ENCODE measurements at places on chromosomes 13 and 19.
A peak's percentile ranks its signal among the peaks of the same experiment; 100 is the strongest.

DNA sequence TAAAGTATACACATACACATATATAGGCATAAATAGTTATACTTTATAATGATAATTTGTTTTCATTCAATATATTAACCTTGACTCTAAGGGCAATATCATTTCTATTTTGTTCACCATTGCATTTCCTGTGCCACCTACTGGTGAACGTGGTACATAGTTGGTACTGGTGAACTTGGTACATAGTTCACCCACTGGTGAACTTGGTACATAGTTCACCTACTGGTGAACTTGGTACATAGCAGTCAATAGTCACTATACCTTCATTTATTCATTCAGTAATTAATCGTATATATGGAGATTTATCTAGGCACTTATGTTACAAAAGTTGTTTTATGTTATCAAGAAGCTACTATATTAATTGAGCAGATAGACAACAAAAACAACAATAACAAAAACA lies 172.6 kb upstream of the ATXN8OS start:
- no peak for DNase-seq

GRCh38 chr13:50713523-50714248 lies 129.8 kb downstream of the DLEU7 start:
- no peak for DNase-seq

DNA sequence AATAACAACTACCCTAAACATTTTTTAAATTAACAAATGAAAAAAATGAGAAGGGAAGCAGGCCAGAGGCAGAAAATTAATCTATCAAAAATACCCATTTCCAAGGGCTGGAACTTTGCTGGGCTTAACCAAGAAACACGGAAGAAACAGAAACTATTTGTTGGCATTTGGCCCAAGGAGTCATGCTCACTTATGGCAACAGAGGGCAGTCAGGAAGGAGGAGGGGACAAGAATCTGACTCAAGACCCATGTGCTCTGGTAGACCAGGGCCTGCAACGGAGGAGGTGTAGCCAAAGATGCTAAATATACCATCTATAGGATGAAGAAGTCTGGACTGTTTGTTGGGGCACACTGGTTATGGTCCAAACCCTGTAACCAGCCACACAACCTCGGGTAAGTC lies 496.7 kb downstream of the COG6 start:
- no peak for DNase-seq

DNA sequence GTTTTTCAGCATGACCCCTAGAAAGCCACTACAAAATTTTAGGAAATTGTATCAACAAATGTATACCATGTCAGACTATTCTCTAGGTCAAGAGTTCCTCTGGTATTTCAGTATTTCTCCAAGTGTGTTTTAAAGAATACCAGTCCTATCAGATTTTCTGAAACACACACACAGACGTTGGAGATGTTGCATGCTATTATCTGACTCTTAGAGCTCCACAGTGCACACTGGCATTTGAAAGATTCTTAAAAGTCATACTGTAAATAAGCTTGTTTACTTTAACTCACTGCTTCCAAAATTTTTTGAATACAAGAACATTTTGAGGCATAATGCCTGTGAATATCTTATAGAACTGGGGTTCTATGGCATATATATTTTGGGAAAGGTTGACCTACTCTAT lies 33.8 kb upstream of the VWA8 start:
- no peak for DNase-seq

- DNase-seq, result no peak
These were observed 867 bp downstream of the WBP4 start for GRCh38 chr13:41061914-41062837.

GRCh38 chr13:100334214-100334613 lies 245.3 kb downstream of the PCCA start:
- no peak for DNase-seq

- DNase-seq, result peak; percentile 94
These were observed 11.0 kb downstream of the FUZ start for GRCh38 chr19:49801966-49802661.

- DNase-seq, result no peak
These were observed 6.9 kb upstream of the ZNF555 start for GRCh38 chr19:2834294-2834871.

DNA sequence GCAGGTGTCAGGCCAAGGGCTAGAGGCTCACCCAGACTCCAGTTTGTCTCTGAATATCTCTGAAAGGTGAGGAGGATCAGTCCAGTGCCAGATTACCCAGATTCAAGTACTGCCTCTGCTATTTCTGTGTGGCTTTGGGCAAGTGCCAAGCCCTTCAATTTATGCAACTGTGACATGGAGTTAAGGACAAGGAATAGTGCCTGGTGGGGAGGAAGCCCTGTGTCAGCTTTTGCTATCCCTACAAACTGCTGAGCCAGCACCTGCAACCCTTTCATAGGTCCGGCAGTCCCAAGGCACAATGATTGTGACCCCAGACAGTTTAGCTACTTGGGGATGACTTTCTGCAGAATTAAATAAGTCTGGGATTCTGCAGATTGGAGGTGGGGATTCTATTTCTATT lies 123.0 kb downstream of the KL start:
- DNase-seq, result peak; percentile 76

DNA sequence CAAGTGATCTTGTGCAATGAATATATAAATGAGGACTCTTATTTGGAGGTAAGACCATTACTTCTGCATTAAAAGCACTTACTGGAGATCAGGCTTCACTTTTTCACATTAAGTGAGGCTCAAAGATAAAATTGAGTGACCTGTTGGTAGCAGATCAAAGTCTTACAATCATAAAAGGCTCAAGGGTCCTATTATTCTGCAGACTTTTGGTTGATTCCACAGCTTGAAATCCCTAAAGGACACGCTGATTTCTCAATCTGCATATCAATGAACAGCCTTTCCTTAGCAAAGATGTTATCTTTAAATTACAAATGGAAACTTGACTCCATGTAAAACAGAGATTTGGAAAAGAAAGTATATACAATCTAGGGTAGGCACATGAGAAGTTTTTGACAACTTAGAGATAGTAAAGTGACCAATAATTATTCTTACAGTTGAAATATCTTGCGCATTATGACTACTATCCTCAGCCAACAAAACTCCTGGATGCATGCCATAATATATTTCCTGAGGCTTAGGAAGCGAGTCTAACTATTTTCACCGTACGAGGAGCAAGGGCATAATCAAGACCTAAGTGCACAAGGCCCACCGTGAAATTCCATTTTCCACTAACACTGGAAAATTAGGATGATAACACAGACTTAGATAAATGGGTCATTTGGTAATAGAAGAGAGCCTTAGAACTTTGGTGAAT lies 640.7 kb downstream of the LIG4 start:
- no peak for DNase-seq

- DNase-seq, result no peak
These were observed 826 bp downstream of the RASIP1 start for GRCh38 chr19:48739404-48740163.

DNA sequence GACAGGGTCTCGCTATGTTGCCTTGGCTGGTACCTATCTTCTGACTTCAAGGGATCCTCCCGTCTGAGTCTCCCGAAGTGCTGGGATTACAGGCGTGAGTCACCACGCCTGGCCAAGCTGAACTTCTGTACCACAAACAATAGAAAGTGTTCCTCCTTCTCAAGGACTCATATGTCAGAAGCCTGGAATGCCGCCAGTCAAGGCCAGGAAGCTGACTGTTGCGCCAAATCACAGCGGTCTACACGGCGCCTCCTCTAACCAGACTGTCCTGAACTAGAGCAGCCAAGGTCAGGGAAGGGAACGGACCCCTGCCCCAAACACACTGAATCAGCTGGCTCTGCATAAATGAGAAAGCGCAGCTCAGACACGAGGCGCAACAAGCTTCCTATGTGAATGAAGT lies 14.6 kb downstream of the RAB20 start:
- peak; percentile 45 for DNase-seq

- DNase-seq, result no peak
These were observed 25.3 kb downstream of the CLEC4M start for GRCh38 chr19:7788178-7788932.

GRCh38 chr19:14127929-14128509 lies 8.4 kb downstream of the ASF1B start:
- DNase-seq, result peak; percentile 25

DNA sequence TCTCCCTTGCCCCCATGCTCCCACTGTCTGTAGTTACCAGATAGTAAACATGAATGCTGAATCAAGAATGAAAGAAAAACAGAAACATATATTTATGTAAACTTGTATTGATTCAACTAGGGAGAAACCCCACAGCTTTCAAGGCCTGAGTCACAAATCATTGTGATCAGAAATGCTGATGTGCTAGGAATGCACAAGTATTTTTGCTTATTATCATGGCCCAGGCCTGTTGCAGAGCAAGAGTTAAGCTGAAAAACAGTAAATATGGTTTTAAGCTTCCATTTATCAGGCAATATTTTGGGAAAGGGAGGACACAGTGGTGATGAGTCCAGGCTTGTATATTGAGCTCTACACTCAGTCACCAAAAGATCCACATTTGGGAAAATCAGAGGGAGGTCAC lies 669.6 kb downstream of the DIAPH3 start:
- no peak for DNase-seq

GRCh38 chr13:112714376-112715174 lies 24.7 kb downstream of the ATP11A start:
- no peak for DNase-seq

DNA sequence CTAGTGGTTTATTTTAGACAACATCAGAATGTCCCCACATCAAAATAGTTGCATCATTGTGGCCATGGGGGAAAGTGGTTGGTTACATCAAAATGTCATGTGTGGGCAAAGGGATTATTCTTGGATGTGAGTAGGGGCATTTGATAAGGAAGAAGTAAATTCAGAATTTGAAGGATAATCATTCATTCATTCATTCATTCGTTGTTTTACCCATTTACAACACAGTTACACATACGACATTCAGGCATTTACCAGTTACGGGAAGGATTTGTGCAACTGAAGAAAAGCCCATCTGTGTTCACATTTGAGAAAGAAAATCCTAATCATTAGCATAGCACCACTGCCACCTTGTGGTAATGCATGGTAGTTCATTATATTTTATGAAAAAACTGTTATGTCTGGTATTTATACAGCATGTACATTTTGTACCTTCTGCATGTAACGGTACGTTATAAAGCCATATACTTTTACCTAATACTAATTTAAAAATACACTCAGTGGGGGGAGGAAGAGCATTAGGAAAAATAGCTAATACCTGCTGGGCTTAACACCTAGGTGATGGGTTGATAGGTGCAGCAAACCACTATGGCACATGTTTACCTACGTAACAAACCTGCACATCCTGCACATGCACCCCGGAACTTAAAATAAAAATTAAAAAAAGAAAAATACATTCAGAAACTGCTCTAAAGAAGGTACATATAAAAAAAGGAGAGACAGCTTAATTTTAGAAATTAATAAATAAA lies 62.1 kb downstream of the DGKH start:
- DNase-seq, result no peak

- peak; percentile 61 for DNase-seq
These were observed 1.4 kb downstream of the RETN start for GRCh38 chr19:7670150-7670783.

GRCh38 chr19:3949997-3950859 lies 17.4 kb downstream of the NMRK2 start:
- DNase-seq, result no peak

DNA sequence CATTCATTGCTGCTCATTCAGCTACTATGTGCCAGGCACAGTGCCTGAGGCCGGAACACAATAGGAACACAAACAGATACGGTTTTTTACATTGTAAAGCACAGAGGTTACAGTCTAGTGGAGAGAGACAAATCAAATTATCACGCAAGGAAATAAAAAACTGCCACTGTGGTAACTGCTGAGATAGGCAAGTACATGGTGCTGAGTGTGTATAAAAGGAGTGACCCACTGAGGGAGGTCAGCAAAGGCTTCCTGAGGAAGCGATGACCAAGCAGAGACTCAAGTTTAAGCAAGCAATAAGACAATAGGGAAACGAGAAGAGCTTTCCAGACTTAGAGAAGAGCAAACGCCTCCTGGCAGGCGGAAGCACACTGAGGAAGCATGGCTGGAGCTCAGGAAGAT lies 56.4 kb downstream of the NUFIP1 start:
- DNase-seq, result no peak

DNA sequence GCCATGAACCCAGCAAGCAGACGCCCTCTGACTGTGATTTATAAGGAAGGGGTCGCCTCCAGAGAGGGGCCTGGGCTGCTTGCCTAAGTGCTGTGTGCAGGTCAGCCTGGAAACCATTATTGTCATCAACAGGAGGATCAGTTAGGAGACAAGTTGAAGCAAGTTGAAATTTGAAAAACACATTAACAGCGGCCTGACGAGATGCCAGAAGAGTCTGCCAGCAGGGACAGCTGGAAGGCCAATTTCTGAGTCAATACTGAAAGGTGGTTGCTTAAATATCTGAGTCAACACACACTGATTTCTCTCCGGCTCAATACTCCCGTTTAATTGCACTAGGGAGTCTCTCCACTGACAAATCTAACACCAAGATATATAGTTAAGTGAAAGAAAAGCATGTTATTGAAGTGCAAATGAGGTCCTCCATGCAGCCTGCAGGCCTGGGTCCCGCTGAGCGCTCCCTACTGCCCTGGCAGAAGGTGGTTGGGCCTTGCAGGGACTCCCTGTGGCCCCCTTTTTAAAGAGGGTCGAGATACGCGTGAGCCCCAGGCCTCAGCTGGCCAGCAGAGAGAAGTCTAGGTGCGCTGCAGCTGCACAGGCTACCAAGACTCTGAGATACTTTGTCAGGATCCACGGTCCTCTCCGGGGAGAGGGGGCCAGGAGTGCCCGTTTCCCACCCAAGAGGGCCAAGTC lies 91.1 kb downstream of the RNASEH2B start:
- DNase-seq, result peak; percentile 93

DNA sequence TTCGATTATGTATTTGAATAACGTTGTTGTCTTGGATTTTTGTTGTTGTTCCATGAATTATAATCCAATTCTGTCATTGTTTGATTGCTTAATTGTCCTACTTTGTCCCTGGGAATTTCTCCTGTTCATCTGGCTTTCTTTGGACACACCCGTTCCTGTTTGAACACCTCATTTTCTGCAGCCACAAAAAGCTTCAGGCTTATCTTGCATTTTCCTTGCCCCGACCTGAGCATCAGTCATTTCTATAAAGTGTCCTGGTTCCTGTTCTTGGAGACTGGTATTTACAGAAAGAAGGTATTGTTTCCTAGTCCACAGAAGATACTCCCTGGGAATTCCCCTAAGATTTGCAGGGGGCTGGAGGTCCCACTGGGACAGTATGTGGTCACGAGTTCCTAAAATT lies 731.8 kb upstream of the ARGLU1 start:
- DNase-seq, result no peak

- no peak for DNase-seq
These were observed 40.8 kb upstream of the RANBP3 start for GRCh38 chr19:6018786-6019185.

- DNase-seq, result no peak
These were observed 71.5 kb downstream of the GGACT start for GRCh38 chr13:100517135-100517534.

- peak; percentile 64 for DNase-seq
These were observed 441 bp downstream of the INAFM1 start for GRCh38 chr19:47274891-47275761.

All from femur (tissue), 1 donor.